ENCODE measurements at places on chromosomes 7 and 10.

DNA sequence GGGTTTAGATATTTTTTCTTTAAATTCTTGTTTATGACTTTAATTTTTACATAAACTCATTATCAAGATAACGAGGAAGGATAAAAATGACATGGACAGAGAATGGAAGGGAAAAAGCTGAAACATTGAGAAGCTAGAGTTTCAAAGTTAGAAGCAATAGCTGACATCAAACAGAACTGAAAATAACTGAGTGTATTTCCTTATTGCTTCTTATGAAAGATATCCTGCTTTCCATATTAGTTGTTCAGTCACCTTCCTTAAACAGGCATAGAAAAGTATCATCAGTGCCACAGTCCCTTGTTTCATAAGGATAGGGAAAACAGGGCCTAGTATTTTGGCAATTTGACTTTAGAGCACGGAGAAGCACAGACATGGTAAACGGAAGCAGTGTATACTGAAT, 460.5 kb upstream of the GHITM start:
- DNase-seq: no peak

- no peak for DNase-seq
These were observed 593.5 kb downstream of the NRG3 start for GRCh38 chr10:82468453-82468852.

DNA sequence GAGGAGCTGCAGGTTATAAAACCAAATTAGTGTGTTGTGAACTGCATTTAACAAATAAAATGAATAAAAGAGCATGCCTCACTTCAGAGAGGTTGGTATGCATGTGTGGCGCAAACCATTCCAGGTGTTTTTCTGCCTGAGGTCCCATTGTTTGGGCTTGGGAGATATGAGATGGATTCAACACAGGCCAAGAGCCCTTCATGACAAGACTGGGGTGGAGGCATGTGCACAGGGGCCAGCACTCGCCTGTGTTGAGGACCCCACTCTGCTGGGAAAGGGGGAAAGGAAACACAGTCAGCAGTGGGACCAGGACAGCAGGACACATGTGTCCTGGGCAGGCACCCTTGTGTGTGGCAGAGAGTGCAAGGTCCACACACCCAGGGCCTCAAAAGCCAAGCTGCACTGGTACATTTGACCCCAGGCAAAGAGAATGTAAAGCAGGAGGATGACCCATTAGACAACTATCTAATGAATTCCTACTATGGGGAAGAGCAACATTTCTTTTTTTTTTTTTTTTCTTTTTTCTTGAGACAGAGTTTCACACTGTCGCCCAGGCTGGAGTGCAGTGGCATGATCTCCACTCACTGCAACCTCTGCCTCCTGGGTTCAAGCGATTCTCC, 9.2 kb upstream of the SLC18A3 start:
- no peak for DNase-seq

GRCh38 chr7:55570218-55570873, 2.0 kb downstream of the VOPP1 start:
- no peak for DNase-seq

All from stimulated activated CD4-positive, alpha-beta T cell treated with anti-CD3 and anti-CD28 coated beads, Interleukin-2, amount 100 ng/mL, for 4 hours (primary cell).